Stomach (tissue), 19 donors: ENCODE measurements at places on chromosomes 5 and 9.
A peak's percentile ranks its signal among the peaks of the same experiment; 100 is the strongest.

DNA sequence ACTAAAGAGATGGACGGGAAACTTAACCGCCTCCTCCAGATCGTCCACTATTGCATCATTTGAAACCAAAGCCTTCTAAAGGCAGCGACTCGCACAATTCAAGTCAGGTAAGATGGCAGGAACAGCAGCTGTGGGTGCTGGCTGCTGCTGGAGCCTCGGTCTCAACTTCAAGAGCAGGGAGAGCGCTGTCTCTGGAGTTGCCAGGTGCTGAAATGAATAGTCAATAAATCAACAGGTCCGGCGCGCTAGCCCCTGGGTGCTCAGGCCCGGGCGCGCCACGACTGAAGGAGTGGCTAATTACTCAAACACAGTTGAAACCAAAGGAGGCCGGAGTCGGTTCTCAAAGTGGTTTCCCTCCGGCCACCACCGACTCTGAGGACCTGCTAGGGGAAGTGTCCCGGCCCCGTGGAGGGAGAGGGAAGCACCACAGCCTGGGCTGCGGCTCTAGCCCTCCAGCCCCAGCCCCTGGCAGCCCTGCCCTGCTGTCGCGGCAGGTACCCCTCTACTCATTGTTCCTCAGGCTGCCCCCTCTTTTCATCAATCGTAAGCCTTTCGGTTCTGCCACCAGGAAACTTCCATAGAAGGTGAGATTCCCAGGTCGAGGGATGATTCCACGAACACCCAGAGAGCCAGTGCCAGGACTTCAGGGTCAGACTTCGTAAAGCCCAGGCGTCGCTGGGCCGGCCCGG, 804 bp downstream of the TTC39B start:
- DNase-seq = peak; percentile 88

DNA sequence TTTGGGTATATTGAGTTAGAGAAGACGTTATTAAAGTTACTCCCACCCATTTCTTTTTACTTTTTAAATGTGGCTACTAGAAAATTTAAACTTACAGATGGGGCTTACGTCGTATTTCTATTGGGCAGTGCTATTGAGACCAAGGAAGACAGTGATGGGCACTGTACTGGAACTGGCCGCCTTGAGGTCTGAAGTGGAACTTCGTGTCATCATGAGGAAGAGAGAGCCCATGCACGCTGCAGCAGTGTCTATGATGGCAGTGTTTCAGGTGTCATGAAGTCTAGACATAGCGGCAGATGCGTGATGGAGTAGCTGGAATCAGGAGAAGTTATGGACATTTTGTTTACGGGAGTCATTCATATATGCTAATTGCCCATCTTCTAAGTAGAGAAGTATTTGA, 143.7 kb downstream of the LRRC70 start:
- no peak for DNase-seq

DNA sequence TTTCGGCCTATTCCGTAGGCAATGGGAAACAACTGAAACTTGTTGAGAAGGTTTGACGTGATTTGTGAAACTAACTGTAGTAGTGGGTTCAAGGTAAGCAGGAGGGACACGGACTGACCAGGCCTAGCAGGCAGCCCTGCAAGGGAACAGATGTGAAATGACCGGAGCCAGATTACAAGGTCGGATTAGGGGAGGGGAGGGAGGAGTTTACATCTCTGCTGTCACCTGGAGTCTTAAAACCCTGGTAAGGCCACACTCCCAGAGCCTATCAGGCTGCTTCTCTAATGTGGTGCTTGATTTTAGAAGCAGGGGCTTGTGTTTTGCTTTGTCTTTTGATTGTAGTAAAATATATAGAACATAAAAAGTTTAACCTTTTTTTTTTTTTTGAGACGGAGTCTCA, 3.5 kb upstream of the SPTAN1 start:
- no peak for DNase-seq

GRCh38 chr5:178786859-178787499, 56.5 kb upstream of the ZNF354A start:
- peak; percentile 88 for DNase-seq

DNA sequence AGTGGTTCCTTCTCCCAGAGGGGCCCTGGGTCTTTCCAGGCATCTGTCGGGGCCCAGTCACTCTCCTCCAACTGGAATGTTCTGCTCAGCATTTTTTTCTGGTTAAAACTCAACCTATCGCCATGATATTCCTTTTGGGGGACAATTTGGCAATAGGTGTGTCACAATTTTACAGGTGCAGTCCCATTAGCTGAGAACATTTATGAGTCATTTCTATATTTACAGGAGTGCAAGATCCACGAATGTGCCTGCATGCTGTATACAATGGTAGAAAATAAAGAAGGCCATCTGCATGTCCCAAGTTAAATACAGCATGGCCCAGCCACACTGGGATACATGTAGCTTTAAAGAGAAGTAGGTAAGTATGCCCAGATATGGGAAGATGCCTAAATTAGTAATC, 28.8 kb upstream of the SEMA4D start:
- no peak for DNase-seq

DNA sequence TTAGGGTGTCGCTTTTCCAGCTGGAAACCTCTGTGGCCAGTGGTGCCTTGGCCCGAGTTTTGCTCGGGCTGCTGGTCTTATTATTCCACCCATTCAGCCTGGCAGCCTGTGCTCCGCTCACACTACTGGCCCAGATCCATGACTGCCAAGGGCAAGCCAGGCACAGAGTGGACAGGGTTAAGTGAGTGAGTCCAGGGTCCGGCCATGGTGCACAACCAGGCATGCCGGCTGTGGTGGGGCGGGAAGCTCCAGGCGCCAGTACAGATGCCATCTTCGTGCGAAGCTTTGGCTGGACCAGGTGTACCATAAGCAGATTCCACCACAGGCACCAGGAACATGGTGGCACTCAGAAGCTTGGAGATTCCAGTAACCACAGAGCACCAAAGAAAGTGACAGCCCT, 580.2 kb upstream of the FAM174A start:
- DNase-seq = no peak

- no peak for DNase-seq
These were observed 58.5 kb upstream of the IER5L start for GRCh38 chr9:129236441-129237145.

DNA sequence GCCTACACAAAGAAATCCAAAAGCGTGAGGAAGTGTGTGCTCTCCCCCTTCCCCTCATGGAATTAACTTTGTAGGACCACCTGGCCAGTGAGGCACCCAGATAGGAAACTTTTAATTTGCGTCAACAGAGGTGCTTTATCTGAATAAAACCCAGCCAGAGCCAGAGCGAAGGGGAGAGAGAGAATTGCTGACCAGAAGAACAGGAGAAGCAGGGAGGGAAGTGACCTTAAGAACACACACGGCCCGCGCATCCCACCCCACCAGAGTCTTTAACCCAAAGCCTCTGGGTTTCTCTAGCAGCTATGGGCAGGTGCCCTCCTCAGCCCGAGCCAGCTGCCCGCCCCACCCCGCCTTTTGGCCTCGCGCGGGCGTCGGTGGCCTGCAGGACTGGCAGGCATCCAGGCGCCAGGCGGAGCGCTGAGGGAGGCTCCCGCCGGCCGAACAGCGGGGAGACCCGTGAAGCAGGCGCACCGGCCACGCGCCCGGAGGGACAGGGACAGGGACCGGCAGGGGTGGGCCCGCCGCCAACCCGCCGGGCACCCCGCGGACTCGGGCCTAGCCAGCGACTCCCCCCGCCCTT, 580 bp downstream of the ERAP1 start:
- DNase-seq = peak; percentile 88

DNA sequence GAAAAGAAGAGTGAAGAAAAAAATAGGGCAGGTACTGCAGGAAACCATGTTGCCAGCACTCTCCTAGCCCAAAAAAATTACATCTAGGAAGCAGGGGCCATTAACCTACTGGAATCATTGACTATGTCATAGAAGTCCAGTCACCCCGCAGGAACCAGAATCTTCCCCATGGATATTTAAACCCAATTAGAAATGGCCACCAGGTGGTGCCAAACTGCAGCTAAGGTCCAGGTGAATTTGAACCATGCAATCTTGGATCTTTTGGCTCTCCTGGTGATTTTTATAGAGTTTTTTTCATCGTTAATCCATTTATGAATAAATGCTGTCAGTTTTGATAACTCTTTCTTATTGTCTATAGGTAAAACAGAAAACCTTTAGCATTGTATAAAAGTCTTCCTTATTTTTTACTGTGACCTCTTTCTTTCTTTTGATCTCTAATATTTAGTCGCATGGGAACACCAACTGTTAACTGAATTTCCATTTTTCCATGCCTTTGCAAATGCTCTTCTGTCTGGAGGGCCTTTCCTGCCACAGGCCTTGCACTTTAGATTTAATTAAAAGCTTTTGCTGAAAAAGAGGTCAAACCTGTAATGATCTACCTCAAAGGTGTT, 147.5 kb upstream of the FGF10 start:
- DNase-seq = peak; percentile 30

DNA sequence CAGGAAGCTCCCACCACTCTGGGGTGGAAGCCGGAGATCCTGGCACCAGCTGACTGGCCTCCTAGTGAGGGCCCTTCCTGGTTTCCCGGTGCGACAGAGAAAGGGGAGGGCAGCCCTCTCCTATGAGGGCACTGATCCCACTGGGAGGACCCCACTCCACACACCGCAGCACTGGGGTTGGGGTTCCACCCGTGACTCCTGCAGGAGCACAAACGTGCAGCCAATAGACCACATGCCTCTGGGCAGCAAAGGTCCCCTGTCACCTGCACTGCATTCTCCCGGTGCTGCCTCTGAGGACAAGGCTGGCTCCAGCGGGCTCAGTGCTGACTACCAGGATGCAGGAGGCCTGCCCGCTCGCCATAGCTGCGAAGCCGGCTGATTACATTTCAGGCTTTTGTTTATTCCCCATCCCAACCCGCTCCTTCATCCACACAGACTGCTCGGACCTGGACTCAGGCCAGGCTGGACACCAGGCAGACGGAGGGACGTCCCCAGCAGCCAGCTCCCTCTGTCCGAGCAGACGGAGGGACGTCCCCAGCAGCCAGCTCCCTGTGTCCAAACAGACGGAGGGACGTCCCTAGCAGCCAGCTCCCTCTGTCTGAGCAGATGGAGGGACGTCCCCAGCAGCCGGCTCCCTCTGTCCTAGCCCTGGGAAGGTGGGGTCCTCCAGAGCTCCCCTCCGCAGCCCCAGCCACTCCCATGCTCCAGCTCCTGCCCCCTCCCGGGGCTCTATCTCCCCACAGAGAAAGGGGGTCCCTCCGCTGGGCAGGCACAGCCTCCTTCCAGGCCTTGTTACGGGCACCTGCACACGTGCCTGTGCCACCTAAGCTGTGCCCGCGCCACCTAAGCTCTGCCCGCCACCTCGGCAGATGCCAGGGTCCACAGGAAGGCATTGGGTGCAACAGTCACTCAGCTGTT, 8.8 kb upstream of the CEP72 start:
- peak; percentile 21 for DNase-seq

- no peak for DNase-seq
These were observed 122.1 kb downstream of the EBF1 start for GRCh38 chr5:158977642-158978041.

- peak; percentile 77 for DNase-seq
These were observed 13.9 kb downstream of the PRRC2B start for GRCh38 chr9:131407717-131408195.

- DNase-seq = peak; percentile 66
These were observed 77.1 kb downstream of the SUSD1 start for GRCh38 chr9:112097712-112098688.

DNA sequence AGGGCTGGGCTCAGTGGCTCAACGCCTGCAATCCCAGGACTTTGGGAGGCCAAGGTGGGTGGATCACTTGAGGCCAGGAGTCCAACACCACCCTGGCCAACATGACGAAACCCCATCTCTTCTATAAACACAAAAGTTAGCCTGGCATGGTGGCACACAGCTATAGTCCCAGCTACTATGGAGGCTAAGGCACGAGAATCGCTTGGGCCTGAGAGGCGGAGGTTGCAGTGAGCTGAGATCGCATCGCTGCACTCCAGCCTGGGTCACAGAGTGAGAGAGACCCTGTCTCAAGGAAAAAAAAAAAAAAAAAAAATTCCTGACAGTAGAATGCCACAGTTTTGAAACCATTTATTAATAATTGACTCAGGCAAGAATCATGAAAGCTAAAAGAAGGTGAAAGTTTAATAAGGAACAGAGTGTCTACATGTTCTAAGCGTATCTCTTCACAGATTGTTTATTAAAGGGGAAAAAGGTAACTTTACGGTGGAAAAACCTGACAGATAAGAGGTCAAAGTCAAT, 5.7 kb upstream of the PTGR1 start:
- DNase-seq = peak; percentile 20

- peak; percentile 30 for DNase-seq
These were observed 40.0 kb downstream of the PTGES start for GRCh38 chr9:129712634-129713401.
